ENCODE measurements at places on chromosomes 3 and 15. TPM values are rescaled to one million over a fixed set of nuclear protein-coding genes. Genes with fewer than 3 reads are reported as not detected.

GRCh38 chr3:106810300-106810875 is 566.9 kb upstream of the CCDC54 start:
- DNase-seq, result no peak

DNA sequence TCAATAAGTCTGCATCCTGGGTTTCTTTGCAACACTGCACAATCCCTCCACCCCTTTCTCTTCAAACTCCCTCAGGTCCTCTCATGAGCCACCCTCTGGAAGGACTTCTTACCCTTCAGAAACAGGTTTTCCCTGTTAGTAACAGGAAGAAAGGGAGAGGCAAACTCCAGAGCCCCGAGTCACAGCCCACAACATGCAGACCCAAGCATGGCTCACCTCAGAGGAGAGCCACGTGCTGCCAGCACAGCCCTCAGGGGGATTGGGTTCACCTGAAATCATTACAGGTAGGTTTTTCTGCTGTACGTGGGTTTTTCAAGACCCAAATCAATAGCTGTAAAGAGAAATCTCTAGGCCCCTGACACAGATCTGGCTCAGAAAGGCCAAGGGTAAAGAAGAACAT is 359.7 kb upstream of the ATP10A start:
- DNase-seq, result no peak

DNA sequence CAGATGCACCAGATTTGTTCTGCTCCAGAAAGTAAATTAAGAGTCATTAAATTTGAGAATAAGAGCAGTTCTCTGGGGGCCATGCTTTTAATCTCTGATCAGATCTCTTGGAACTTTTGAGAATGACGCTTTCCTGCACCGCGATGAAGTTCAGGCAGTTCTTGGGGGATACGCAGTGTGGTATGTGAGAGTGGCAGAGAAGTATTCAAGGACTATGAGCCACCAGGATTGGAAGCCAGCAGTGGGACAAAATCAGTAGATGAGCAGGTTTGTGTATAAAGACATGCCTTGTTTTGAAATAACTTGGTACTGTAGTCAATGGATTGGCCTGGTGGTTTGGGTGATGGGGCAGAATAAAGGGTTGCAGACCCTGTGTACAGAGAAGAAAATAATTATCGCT is 483.6 kb downstream of the ERC2 start:
- DNase-seq, result no peak

GRCh38 chr3:170372190-170372879 is 14.8 kb downstream of the SKIL start:
- DNase-seq, result no peak

DNA sequence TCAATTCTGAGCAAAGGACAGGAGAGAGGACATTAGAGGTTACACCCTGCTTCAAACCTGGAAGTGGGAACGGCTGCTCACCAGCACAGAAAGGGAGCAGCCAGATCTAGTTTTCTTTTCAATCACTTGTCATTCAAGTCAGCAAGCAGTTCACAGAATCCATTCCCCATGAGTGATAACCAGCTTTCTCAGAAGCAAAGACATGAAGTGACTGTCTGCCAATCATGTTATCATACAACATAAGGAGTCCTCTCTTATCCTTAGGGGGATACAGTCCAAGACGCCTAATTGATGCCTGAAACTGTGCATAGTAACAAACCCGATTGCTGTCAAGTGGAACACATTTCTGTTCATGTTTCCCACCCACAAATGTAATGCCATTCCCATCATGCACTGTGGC is 54.7 kb downstream of the FAM98B start:
- DNase-seq, result no peak

- DNase-seq, result no peak
Measured at GRCh38 chr15:32670623-32671022, 29.1 kb downstream of the SCG5 start.

The LMAN1L gene
- not detected for total RNA-seq
